SK-MEL-5 (cell line): ENCODE measurements at places on chromosomes 6 and 20.

GRCh38 chr6:168837254-168838036 lies 396.5 kb downstream of the SMOC2 start:
- no peak for DNase-seq

DNA sequence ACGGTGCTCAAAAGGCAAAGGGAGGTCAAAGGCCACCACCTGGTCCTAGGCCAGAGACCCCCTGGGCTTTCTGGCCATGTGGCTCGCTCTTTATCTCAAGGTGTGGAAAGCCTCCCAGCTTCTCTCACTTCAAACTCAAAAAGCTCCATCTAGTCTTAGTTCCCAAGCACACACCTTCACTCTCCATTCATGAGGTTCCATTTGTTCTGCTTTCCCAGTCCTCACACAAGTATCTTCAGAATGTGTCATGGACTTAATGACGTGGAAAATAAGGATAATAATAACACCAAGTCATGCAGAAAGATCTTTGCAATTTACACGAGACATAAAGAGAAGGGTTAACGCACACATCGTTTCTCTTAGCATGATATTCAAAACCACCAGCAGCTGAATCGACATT lies 219.3 kb downstream of the GMDS start:
- DNase-seq = no peak

GRCh38 chr6:138863321-138863720 lies 67.4 kb downstream of the ECT2L start:
- DNase-seq = no peak

DNA sequence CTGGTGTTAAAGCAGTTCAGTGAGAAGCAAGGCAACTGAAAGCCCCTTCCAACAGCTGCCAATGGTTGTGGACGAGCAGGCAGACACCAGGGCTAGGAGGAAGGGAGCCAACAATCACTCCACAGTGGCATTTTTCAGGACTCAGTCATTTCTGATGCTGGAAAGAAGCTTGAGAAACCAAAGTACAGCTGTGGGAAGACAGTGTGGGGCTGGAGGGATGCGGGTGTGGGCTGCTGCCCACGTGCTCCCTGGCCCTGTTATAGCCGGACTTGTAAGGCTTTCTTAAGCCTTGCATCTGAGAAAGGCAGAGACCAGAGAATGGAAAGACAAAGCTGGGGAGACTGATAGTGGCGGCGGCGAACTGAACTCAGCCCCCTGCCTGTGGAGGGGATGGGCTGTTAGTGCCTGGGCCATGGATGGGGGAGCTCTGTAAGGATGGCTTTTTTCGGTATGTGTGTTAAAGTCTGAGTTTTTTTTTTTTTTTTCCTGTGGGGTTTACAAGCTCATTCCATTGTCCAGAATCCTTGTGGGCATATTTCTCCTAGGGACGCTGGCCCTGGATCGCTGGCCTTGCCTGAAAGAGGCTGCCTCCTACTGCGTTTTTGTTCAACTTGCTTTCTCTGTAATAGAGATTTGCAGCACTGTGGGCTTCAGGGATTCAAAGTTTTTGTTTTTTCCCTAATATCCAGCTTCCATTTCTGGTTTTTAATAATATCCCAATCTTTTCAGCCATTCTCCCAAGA lies 91.7 kb downstream of the GJA10 start:
- DNase-seq = no peak

GRCh38 chr20:56352345-56353055 lies 6.3 kb upstream of the FAM210B start:
- no peak for DNase-seq

DNA sequence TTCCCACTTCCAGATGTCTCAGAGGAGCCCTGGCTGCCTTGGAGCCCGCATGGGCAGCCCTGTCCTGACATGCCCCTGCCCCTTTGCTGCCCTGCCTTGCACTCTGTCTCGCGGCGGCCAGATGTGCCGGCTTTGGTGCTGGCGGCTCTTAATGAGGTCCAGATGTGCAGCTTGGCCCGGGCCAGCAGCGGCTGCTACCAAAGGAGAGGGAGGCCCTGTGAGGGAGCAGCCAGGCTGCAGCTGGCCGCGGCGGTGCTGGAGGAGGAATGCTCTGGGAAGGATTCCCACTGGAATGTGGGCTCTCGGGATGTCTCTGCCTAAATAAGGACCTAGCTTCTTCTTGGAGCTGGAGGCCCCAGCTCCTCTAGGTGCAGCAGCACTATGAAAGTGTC lies 72.4 kb downstream of the FGD2 start:
- no peak for DNase-seq
